ENCODE measurements at places on chromosomes 6 and 20.

DNA sequence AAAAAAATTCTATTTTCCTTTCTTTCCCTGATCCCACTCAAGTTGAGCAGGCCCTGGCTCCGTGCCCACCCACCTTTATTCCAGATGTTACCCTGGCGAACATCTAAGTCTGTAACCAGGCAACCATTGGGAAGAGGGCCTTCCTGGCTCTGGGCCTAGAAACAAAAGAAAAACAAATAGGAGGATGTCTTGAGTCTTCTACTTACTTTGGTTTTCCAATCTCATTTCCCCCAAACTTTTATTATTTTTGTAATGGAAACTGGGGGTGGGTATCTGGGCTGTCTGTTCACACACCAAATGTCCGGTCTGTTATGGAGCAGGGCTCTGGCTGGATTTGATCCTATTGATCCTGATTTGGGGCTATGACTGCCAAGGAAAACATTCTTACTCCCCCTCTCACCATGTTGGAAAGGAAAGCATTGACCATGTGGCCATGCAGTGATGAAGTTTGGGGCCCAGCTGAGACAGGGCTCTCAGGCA is 744.1 kb downstream of the DHX35 start:
- DNase-seq = peak; percentile 33

- no peak for DNase-seq
These were observed 17.3 kb upstream of the EPM2A start for GRCh38 chr6:145752638-145753037.

GRCh38 chr6:2522521-2522920 is 228.2 kb downstream of the MYLK4 start:
- DNase-seq = peak; percentile 67

DNA sequence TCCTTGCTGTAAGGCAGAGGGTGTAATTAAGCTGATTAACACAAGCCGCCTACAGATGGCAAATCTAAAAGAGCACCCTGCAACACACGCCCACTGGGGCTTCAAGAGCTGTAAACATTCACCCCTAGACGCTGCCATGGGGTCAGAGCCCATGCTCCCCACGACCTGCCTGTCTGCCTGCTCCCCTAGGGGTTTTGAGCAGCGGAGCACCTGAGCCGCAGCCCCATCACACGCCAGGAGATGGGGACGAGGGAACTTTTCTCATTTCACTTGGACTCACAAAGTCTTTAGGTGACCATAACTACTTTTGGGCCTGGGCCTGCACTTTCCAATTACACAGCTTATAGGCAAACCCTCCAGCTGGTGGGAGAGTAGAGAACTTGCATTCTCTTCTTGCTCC is 99.0 kb upstream of the SOX4 start:
- DNase-seq = no peak

DNA sequence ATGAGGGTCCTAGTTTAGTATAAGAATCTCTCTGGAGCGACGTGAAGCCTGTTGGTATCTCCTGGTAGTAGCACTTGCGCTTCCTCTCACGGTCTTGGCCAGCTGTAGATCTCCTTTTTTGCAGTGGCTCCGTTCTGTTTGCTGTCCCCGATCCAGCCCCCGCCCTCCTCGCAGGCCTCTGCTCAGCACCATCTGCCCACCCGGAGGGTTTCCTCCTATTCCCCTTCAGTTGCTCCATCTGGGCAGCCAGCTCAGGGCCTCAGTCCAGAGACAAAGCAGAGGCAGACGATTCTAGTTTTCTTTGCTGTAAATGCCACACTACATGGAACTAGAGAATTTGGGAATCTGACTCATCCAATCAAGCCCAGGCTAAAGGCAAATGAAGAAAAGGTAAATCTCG is 126.6 kb downstream of the TIAM2 start:
- DNase-seq = no peak

GRCh38 chr6:43911354-43912115 is 141.5 kb downstream of the VEGFA start:
- no peak for DNase-seq

GRCh38 chr6:36674942-36675341 is 3.6 kb upstream of the CDKN1A start:
- no peak for DNase-seq

DNA sequence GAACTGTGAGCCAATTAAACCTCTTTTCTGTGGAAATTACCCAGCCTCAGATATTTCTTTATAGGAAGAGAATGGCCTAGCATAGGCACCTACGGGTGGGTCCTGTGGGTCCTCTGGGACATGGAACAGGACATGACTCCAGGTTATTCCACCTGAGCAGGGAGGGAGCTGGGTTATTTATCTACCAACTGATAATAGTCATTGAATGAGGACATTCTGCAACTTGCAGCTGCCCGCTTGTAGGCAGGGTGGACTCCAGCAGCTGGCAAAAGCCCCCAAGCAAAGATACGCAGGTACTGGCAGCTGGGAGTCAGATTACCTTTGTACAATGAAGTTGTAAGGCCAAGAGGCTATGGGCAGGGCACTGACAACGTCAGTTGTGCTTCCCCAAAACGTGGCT is 1.4 kb upstream of the BANF2 start:
- no peak for DNase-seq

GRCh38 chr6:107244742-107245480 is 129.6 kb upstream of the BEND3 start:
- DNase-seq = no peak

- peak; percentile 45 for DNase-seq
These were observed at the start of gene DDR1 for GRCh38 chr6:30883685-30884520. DDR1 (plus strand) TSS chr6:30884519; CDS start chr6:30888730, 4,211 bp downstream.

DNA sequence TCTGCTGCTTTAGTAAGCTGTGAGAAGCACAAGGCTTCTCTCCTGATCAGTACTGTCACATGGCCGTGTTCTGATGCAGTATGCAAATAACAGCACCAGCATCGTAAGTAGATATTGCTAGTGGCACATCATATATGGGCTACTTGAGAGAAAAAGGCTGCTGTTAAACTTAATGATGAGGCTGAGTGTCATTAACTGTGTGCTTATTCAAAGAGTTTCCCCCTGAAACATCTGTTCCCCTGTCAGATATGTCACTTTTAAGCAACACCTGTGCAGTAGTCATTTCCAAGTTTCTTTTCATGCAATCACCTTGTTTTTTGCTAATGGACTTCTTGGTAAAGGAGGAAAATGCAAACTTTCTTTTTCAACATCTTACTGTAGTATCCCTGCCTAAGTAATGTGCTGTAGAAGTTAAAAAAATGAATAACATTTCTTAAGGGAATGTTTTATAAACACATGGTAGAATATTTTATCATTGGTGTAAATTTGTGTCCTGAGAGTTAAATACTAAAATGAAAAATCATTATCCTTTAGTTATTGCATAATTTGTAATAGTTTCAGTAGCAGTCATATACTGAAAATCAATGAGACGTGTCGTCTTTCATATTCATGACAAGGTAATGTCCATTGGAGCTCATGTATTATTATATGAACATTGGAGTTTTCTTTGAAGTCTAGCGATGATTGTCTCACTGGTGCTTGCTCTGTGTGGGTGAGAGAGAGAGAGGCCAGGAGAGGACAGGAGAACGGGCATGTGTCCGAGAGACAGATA is 366.3 kb downstream of the CDKAL1 start:
- DNase-seq = no peak

DNA sequence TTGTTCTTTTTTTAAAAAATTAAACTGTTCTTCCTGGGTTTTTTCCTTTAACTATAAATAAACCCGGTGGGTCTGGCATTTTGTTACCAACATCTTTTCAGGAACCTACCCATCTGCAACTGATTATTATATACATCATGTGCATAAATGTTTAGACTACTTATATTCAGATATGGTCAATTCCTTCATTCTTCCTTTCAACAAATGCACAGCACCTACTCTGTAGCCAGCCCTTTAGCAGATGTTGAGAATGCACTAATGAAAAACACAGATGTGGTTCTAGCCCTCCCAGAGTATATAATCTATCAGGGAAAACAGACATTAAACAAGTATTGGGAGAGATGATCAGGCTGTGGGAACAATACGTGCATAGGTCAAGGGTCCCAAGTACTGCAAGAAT is 237.1 kb downstream of the UST start:
- no peak for DNase-seq

- DNase-seq = no peak
These were observed 222.1 kb upstream of the ARID1B start for GRCh38 chr6:156555116-156555515.

DNA sequence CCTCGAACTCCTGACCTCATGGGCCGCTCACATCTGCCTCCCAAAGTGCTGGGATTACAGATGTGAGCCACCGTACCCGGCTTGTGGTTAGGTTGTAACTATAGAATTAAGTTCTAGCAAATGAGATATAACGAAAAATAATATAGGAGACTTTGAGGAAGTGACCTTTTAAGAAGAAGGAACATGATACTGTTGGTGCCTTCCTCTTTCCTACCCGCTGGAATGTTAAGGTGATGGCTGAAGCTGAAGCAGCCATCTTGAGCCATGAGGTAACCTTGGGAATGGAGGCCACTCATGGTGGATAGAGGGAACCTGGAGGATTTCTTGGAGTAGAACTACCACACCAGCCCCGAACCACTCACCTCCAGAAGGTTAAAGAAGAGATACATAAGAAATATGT is 48.1 kb upstream of the MDGA1 start:
- DNase-seq = no peak

DNA sequence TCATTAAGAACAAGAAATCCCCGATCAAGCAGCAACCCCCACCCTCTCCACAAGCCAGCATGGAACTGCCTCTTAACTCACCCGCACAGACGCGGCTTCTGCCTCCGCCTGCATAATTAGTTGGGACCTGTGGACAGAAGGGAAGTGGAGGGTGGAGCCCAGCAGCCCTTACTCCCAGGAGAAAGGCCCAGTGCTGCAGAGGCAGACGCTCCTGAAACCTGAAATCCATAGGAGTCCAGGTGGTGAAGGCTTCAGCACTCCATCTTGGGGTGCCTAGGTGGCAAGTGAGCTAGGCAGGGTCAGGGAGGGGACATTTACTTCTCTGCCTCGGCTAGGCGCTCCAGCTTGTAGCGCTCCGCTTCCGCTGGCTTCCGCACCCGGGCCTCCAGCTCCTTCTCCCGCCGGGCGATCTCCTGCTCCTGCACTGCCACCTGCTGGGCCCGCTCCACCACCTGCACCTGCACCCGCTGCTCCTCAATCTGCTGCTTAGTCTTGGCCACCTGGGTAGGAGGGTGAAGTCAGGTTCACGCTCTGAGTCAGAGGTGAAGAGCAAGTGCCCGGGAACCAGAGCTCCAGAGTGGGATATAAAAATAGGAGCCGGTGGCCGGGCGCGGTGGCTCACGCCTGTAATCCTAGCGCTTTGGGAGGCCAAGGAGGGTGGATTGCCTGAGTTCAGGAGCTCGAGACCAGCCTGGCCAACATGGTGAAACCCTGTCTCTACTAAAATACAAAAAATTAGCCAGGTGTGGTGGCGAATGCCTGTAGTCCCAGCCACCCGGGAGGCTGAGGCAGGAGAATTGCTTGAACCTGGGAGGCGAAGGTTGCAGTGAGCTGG is 10.7 kb downstream of the TUBB start:
- DNase-seq = no peak

DNA sequence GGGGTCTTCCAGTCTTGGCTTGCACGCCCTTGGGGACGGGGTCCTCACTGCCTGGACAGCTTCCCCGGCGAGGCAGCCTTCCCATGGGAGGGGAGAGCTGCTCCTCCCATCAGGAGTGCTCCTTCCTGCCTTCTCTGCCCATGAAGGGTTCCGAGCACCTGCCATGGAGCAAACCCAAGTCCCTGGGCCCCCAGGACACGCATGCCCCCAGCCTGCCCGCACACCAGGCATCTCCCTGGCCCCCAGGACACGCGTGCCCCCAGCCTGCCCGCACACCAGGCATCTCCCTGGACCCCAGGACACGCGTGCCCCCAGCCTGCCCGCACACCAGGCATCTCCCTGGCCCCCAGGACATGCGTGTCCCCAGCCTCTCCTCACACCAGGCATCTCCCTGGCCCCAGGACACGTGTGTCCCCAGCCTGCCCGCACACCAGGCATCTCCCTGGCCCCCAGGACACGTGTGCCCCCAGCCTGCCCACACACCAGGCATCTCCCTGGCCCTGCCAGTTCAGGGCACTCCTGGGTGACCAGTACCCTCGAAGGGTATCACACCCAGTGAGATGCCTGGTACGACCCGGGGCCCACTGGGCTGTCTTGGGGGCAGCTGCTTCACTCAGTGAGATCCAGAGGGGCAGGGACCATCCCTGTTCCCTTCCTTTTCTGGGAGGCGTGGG is 21.7 kb downstream of the COL20A1 start:
- no peak for DNase-seq

DNA sequence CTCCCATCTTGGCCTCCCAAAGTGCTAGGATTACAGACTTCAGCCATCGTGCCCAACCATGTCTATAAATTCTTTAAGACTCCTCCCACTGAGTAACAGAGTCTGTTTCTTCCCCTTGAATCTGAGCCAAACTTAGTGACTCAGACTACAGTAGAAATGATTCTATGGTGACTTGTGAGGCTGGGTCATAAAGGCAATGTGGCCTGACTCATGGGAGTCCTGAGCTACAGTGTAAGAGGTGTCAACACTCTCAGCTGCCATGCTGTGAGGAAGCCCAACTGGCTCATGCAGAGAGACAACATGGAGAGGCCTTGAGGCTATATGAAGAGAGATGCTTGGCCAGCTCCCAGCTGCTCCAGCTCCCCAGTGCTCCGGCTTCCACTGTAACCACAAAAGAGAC is 5.2 kb upstream of the NRSN2 start:
- DNase-seq = peak; percentile 84

GRCh38 chr20:59165396-59165795 is 1.8 kb downstream of the ZNF831 start:
- no peak for DNase-seq

DNA sequence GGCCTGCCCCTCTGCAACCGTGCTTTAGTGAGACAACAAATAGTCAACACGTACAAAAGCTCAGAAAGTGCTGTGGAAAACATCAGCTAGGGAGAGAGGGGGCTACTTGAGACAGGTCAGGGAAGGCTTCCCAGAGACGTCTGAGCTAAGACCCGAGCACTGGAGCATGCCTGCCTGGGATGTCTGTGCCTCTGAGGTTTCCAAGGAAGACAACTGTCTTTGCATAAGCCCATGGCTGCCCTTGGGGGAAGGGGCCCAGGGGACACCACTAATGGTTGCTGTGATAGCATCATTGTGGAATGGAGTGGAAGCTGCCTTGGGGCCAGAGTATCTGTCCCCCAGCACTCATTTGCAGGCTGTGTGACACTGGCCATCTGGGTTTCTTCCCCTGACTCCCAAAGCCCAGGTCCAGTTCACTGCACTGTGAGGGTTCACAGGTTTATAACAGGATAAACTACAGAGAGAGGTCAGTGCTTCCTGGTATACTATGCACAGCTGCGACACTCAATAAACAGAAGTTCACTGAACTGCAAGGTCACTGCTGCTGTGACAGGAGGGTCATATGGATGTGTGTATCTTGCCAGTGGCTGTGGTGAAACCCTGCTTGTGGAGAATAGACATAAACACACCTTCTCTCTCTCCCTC is 1.5 kb upstream of the ARFGEF2 start:
- no peak for DNase-seq

DNA sequence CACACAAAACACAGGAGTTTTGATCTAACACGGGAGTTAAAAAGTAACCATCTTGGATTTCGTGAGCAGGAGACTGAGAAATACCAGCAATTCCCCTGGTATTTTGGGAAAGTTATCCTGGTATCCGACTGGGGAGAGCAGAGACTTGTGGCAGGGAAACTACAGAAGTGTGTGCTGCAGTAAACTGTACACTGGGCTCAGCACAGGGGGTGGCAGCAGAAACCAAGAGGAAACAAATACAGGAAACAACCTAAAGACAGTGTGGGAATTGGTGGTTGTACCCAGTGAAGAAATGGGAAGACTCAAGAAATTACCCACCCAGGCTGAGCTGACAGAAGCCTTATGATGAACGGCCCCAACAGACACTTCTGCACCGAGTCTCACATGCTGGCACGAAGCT is 109.8 kb downstream of the CHD6 start:
- DNase-seq = no peak
